Activated CD4-positive, CD25-positive, alpha-beta regulatory T cell treated with anti-CD3 and anti-CD28 coated beads, Interleukin-2, amount 50 U/mL, for 24 hours (primary cell): ENCODE measurements at places on chromosomes 4 and X.

- ATAC-seq, result peak; percentile 96
Observed at GRCh38 chrX:147917700-147918695, 6.3 kb downstream of the FMR1 start.

GRCh38 chrX:115531818-115532403, 29.1 kb upstream of the PLS3 start:
- ATAC-seq, result no peak

DNA sequence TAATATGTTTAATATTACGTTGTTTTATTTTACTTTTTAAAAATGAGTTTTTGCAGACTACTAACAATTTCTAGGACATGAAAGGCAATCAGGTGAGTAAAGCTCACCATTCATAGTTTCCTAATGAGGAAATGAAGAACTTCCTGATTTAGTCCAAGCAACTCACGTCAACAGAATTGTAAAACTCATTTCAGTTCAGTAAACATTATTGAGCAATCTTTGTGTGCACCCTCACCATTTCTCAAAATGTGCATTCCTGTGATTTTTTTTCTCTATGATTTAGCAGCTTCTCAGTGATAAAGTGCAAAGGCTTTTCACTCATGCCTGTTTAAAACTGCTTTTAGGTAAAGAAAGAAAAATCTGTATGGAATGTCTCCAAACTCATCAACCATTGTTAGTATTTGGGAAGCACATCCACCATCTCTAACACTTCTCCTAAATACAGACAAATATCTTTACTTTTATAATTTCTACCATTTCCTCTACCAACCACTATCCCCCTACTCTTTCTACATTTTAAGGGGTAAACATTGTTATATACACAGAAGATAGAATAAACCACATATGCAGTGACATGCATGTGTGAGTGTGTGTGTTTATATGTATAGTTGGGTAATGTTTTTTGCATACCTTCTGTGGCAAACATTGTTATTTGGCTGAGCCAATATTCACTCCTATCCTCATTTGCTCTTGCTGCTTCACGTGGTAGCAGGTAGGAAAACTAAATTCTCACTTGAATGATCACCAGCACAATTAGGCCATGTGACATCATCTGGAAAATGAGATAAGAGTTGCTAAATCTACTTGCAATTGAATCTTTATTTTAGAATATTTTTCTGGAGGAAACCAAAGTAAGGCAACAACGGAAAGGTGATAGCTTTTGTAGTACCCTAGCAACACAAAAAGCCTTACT, 54.7 kb upstream of the PRDM8 start:
- no peak for ATAC-seq

- no peak for ATAC-seq
Observed at GRCh38 chr4:2301225-2301642, 39.3 kb upstream of the MXD4 start.

DNA sequence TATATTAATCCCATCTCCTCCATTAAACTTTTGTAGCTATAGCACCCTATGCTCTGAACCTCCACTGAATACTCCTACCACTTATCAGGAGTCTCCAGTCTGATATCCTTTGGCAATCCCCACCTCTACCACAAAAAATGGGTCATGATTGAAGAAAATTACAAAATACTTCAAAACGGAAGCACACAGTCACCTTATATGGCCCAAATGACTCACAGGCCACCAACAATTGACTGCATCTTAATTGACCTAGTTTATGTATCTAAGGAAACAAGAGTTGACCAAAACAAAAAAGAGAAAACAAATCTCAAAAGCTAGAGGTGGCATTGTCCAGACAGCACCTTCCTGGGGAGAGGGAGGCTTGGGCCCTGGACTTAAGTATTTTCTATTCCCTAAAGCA, 120.0 kb upstream of the DIAPH2 start:
- ATAC-seq, result no peak

DNA sequence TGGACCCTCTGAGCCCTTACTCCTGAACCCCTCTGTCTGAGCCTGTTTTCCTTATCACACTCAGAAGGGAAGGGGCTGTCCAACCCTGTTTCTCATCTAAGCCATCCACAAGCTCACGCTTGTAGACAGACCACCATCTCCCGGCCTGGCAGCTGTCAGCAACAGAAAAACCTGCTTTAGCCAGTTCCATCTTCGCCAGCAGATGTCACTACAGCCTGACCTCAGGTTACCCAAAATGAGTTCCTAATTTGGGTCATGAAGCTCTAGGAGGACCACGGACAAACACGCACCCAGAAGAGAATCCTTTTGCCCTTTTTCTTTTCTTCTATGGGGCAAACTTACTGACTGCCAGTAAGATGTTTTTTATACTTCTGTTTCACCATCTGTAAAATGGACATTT, 445.4 kb downstream of the BCOR start:
- ATAC-seq, result no peak

- no peak for ATAC-seq
Observed at GRCh38 chr4:187937557-187937956, 58.0 kb upstream of the ZFP42 start.
